Progenitor cell of endocrine pancreas (in vitro differentiated cells): ENCODE measurements at places on chromosomes 3 and 15. TPM values are rescaled to one million over a fixed set of nuclear protein-coding genes. Genes with fewer than 3 reads are reported as not detected.

Gene NAALADL2
- total RNA-seq: 10.4 TPM in 2 replicates

Gene PRR20G
- total RNA-seq: not detected in 2 replicates

Gene GXYLT2
- total RNA-seq: 6.0 and 7.4 TPM in 2 replicates

Gene ZNF662
- total RNA-seq: 0.40 and 0.65 TPM in 2 replicates

Gene ZNF80
- total RNA-seq: not detected in 2 replicates

Gene KIAA1143
- 37.0 and 38.8 TPM in 2 replicates for total RNA-seq

Gene ARPP19
- total RNA-seq: 186 and 193 TPM in 2 replicates

Gene RNF123
- 52.2 and 54.4 TPM in 2 replicates for total RNA-seq

Gene ETV5
- total RNA-seq: 51.3 and 54.1 TPM in 2 replicates
